Fibroblast of skin of back (primary cell): ENCODE measurements at places on chromosomes 3 and 15.

- peak; percentile 69 for DNase-seq
These were observed 27.4 kb upstream of the HDAC11 start for GRCh38 chr3:13452490-13453335.

DNA sequence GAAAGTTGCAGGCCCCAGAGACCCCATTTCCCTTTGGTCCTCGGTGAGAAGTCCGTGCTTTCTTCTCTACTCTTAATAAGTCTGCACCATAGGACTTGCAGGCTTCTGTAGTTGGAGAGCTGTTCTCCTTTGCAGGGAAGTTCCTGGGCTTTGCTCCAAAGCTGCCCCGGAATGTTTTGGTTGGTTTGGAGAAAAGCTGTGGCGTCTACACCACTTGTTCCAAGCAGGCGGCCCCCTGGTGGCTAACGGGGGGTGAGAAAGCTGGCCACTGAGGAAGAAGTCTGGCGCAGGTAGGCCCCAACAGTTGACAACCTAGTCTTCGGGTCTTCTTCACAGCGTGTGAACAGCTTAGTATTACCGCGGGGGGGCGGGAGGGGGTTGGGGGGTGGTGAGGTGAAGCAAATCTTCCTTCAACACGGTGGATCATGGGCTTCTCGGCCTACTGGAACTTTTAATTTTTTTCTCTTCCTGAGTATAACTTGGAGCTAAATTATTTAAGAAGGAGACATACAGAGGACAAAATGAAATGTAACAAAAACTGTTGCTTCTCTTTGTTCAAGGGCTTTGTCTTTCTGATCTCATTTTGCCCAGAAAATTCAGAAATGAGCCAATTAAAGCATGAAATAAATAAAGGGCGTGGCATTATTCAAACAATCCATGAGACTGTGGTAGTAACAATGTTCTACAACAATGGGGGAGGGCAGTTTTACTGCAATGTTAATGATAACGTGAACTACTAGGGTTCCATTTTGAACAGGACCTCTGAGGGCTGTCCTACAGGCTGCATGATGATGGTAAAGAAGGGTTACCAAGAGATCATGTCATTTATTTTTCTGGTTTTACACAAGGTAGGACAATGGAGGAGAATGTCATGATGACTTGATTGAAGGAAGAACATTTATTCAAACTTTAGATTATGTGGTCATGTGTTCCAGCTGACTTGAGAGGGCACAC is 2.2 kb upstream of the THRB start:
- peak; percentile 87 for DNase-seq

DNA sequence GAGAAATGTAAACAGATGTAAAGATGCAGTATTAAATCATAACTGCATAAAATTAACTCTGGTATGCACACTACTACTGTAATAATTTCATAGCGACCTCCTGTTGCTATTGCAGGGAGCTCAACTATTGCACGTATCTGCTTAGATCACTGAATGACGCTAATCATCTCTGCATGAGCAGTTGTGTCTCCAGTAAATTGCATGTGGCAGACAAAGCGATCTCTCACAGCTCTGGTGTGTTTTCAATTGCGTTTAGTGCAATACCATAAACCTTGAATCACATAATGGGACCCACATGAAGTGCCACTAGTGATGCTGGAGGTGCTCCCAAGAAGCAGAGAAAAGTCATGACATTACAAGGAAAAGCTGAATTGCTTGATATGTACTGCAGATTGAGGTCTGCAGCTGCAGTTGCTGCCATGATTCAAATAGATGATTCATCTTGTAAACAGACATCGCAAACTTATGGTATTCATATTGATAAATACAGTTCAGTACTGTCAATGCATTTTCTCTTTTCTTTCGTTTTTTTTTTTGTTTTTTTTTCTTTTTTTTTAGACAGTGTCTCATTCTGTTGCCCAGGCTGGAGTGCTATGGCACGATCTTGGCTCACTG is 30.2 kb upstream of the LCTL start:
- DNase-seq: peak; percentile 58

DNA sequence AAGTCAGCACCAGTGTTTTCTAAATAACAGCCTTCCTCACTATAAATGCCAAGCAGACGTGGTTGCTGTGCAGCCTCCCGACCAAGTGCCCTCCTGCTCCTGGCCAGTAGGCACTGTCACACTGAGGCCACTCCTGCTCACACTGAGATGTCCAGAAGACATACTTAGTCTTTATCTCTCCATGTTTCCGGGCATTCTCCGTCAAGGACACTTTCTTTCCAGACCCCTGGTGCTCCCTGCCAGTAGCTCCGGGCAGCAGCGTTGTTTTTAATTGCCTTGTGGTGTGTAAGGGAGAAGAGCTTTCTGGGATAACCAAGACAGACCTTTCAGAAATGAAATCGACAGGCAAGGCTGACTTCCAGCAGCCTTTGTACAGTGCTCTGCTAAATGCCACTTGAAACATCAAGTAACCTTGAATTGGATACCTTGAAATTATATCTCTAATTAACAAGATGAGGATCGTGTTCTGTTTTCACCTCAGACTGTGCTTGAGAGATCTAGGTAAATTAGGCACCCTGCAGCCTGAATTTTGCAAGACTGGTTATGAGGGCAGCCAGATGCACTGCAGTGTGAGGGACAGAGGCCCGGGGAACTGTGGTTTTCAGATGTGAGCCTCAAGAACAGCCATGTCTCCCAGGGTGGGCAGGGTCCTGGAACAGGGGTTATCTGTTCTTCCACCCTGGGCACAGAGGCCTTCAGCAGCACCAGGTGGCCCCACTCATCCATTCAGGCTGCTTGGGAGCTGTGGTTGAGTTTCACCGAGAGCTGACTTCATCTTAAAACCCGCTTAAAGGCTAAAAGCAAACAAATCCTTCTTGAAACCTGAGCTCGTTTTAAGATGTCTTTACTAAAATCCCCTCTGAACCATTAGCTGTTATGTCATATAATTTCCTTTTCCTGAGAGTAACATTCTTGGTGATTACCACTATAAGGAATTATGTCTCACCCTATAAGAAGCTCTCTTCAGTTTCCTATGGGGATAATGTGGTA is 105.5 kb upstream of the IL12A start:
- DNase-seq: peak; percentile 88

DNA sequence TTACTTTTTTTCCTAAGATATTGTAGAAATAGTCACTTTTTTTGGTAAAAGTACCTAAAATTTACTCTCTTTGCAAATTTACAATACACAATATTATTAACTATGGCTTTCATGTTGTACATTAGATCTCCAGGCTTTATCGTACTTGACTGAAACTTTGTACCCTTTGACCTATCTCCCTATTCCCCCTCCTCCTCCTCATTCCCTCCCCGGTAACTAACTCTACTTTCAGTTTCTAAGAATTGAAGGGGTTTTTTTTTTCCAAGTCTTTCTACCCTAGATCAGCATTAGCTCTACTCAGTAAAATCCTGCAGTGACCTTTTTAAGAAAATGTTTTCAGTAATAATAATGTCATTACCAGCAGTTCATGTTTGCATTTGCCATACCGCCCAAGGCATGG is 10.1 kb downstream of the HACL1 start:
- no peak for DNase-seq

- DNase-seq: peak; percentile 73
These were observed 607.9 kb upstream of the KCNMB2 start for GRCh38 chr3:177928172-177928873.

DNA sequence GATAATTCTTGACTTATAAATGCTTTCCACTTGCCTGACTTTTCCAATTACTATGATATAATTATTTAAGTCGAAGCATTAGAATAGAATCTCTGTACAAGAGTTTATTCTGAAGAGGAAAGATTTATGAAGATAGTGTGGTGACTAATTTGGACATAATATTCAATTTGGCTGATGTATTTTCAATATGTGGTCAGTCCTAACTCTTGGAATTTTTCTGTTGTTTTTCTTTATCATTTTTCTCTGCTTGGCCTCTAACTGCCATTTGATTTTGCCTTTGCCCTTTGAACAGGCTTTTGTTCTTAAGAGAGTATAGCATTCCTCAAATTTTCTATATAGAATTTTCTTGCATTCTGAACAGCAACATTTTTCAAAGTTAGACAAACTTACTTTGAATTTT is 2.6 kb upstream of the MDFIC2 start:
- DNase-seq: peak; percentile 65

DNA sequence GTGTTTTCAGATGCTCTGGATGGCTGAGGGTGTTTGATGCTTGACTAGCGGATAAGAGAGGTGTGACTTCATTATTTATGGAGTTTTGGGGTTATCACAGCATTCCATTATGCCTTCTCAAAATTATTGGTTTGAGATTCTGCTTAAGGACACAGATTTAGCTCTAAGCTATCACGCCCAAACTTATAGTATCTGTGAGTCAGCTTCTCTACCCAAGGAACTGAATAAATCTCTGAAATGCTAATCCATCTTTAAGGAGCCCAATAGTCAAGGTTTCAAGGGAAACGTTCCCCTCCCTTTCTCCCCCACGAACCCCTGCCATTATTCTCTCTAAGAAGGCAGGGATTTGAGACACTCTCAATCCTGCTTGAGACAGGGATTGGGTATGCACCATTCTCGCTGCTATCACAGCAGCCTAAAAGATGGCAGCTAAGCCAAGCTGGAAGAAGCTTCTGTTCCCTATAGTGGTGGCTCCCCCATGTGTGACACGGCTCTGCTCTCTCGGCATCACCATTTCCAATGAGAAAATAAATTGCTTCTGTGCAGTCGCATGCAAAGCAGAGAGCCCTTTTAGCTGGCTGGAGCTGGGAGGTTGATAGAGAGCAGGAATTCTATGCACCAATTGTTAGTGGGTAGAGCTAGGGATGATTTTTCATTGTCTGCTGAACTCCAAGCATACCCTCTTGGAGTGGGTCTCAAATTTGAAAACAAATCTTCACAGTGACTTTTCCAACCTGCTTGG is 151.1 kb downstream of the IL20RB start:
- DNase-seq: no peak

DNA sequence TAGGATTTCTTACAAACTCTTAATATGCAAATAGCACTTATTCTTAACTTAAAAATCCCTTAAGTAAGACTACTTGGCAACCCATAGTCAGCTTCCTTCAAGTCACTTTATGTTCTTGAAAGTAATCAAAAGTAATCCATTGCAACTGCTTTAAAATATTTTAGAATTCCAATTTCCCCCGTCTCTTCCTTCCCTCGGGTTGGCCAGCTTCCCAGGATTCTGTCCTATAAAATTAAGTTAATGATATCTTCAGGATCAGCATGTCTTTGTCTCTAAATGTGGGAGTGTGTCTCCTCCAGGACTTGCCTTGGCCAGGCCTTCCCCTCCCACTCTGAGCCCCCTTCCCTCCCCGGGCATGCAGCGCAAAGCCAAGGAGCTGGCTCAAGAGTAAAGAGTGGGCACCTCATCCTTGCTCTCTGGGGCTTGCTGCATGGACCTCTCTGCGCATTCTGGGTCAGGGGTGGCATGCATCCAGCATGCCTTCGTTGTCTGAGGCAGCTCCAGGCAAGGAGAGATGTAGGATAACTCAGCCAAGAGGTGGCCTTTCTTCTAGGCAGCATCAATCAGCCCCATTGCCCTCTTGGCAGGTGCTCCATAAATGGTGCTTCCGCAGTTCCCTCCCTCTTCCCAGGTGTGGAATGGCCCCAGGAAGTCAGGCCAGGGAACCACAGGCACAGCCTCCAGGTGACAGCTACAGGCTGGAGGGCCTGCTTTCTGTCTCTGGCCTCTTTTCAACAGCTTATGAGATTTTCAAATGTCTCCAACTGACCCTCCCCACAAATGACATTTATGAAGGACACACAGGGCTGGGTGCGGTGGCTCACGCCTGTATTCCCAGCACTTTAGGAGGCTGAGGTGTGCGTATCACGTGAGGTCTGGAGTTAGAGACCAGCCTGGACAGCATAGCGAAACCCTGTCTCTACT is 108.7 kb upstream of the ALDH1A3 start:
- no peak for DNase-seq

- no peak for DNase-seq
These were observed 105.8 kb downstream of the P3H2 start for GRCh38 chr3:190014940-190015339.

DNA sequence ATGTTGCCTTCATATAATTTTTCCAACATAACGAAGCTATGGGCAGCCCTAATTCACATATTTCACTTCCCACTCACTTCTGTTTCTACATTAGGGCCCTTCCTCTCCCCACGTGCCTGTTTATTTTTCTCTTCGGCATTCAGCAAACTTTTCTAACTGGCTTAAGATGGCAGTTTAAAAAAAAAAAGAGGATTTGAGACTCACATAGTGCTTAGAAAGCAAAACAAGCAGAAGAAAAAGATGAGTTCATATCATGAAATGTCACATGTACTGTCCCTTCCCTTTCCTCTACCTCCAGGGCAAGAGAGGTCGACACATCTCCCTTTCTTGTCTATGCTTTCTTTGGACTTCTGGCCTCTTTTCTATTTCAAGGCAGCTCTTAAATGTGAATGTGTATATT is 30.6 kb downstream of the SLC49A4 start:
- no peak for DNase-seq

DNA sequence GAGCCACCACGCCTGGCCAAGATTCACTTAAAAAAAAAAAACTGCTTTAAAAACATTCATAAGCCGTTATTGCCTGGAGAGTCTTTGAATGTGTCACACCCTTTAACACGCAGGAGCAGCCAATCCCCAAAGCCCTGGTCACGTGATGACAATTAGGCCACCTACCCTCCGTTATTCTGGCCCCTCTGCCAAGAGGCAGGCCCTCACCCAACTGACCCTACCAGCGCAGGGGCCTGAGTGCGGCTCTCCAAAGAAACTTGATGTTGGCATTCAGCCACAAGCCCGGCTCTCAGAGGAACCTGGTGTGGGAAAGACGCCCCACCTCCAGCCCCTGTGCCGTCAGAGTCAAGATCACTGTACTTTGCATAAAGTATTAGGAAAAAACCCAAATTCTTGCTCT is 11.6 kb upstream of the MUC4 start:
- DNase-seq: no peak

DNA sequence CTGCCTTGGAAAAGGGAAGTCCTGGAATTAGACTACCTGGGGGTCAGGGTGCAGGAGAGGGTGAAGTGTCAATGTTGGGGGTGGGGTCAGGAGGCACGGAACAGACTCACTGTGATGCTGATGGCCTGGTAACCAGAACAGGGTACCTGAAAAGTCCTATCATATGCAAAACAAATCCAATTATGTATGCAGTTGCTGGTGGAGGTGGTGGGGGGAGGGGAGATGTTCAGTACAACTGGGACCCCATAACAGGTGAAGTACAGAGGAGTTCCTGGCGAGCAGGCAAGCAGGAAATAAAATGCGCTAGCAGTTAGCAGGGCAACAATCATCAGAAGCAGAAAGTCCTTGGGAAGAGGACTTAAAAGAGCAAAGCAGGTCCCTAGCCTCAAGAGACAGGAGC is 4.2 kb upstream of the KATNBL1 start:
- no peak for DNase-seq

DNA sequence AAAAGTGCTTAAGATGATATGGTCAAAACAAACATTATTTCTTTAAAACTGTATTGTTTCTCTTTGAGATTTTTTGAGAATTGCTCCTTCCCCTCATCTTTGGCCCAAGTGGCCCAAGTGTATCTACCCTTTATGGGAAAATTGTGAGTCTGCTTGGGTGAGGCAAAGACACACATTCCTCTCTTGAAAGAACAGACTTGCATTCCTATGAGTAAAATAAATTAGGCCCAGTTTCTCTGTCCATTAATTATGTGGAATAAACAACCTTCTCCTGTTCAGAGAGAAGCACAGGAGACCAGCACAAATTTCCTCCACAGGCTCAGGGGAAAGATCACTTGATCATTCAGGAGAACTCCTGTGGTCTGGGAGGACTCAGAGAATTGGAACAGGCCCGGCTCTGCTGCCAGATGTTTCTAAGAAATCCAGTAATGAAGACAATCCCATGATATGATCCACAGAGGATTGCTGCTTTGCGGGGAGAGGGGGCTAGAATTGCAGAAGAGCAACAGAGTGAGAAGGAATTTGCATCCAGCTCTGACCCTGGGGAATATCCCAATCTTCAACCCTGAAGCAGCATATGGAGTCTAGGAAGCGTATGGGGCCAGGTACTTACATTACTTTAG is 53.8 kb upstream of the BOC start:
- no peak for DNase-seq
